Stimulated activated memory B cell treated with anti-CD40 and anti-IgM and Interleukin-4, amounts not matched to agents 10 μg/mL and 1 μg/mL and 100 μg/mL, for 72 hours (primary cell): ENCODE measurements at places on chromosomes 2 and 18.

- ATAC-seq: no peak
These were observed 36.1 kb downstream of the PSTPIP2 start for GRCh38 chr18:46035696-46036680.

- ATAC-seq: no peak
These were observed 357.0 kb downstream of the TSN start for GRCh38 chr2:122112216-122113005.

DNA sequence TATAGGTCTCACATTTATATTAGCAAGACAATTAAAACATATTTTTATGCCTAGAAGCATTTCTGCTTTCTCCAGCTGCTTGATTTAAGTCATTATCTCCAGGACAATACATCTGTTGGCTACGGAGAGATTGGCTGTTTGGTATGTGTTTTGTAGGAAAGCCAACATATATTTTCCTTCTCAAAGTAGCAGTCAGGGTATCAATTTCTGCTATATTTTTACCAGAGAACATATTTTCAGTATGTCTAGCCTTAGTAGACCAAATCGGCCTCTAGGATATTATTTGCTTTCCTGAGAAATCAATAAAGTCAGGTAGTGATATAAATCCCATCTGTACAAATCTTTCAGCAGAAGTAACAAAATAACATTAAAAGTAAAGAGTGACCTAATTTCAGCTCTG, 150.0 kb upstream of the COL3A1 start:
- no peak for ATAC-seq

DNA sequence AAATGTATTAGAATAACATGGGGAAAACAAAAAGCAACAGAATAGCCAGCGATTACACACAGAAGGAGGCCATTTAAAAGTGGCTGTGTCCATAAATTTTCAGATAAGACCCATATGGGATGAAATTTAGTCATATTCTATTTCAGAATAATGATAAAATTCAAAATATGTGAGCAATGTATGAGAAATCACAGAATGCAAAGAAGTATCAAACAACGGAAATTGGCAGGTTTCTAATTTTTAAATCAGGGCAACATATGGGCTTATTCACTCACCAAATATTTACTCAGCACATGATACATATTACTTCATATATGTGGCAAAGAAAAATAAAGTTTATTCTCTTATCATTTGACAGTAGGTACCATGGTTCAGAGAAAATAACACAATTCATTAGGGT, 208.5 kb downstream of the GRB14 start:
- no peak for ATAC-seq
